ENCODE measurements at places on chromosomes 2 and 18.

- no peak for DNase-seq
Observed at GRCh38 chr2:73324126-73324725, 30.9 kb upstream of the EGR4 start.

DNA sequence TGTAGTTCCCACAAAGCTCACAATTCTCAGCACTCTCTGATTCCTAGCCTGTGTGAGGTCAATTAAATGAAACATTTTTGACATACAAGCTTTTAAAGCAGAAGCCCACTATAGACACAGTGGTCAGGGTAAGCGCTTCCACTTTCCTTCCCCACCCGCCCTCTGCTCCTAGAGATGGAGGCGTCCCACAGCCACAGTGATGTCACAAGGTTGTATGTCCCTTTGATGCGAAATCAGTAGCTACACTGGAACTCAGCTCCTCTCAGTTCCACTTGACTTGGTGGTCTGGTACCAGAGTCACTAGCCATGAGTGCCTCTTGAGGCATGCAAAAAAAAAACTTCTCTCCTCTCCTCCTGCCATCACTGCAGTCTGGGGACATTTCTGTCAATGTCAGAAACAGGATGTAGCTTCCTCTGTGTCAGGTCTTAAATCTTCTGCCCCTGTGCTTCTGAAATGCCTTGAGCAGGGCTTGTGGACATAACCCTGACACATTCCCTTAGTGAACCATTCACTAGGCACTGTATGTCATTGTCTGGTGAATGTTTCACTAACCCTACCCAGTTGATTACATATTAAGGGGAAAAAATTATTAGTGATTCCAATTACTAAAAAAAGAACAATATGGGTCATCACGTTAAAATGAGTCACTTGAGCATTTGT is 7.8 kb downstream of the SULT1C4 start:
- no peak for DNase-seq

GRCh38 chr2:16112251-16112971 is 172.1 kb downstream of the MYCN start:
- no peak for DNase-seq

- no peak for DNase-seq
Observed at GRCh38 chr18:35495536-35496314, 2.0 kb downstream of the INO80C start.

DNA sequence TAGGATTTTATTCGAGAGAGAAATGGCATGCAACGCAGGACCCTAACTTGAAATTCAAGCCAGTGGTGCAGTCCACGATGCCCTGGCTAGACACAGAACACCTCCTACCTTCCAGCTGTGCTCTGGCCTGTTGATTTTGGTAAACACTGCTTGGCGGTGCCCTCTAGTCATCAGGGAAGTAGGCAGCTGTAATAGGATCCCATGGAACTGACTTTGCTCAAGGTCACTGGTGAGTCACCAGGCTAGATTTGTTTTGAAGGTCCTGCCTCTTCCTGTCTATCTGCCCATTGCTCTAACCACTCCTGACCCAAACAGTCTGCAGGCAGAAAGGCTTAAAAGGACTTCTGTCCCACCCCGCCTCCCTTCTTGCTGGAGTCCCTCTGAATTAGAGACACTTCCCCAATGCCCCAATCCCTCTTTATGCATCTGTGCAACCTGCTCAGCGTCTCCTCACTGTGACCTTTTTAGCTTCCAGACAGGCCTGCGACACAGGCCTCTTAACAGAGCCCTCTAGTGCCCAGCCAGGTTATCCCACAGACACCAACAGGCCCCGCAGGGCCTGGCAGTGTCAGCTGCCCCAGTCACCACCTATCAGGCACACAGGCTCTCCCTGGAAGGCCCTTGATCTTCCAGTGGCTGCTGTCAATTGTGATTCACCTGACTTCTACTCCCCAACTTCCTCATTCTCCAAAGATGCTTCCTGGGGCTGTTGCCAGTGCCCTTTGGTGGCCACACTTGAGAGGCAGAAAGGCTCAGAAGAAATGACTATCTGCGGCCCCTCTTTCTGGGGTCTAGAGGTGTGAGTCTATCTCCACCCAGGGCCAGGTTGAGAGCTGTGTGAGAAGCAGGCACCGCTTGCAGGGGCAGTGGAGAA is 5.2 kb downstream of the TMEM127 start:
- no peak for DNase-seq

- no peak for DNase-seq
Observed at GRCh38 chr2:112183327-112184025, 45.3 kb downstream of the FBLN7 start.

- DNase-seq = no peak
Observed at GRCh38 chr2:1607236-1607920, 136.9 kb downstream of the PXDN start.

- no peak for DNase-seq
Observed at GRCh38 chr2:13413989-13414388, 697.3 kb downstream of the TRIB2 start.

GRCh38 chr2:177545981-177546585 is 153.5 kb downstream of the AGPS start:
- DNase-seq = no peak

GRCh38 chr18:8803063-8803795 is 97.9 kb downstream of the MTCL1 start:
- DNase-seq = no peak

All from T-helper 17 cell (primary cell).